Endodermal cell (in vitro differentiated cells): ENCODE measurements at places on chromosomes 16 and 17. TPM values are rescaled to one million over a fixed set of nuclear protein-coding genes. Genes with fewer than 3 reads are reported as not detected.

DNA sequence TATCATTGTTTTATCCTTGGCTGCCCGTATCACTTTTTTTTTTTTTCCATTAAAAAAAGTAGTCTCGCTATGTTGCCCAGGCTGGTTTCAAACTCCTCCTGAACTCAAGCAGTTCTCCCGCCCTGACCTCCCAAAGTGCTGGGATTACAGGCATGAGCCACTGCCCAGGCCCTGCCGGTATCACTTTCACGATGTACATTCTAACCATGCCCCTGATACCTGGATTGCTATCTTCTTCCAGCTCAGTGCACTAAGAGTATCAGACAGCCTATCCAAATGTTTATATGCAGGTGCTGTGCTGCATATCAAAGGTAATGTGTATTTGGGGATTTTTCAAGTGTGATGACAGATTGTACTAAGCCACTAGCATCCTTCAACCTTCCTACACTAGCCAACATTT, 14.2 kb downstream of the MOSMO start:
- H3K4me3 ChIP-seq = no peak overlapping the region
- no peak for DNase-seq
- no peak overlapping the region for H3K27ac ChIP-seq
- no peaks in the 10 kb centered on the region for H3K27me3 ChIP-seq
- H3K36me3 ChIP-seq = no peaks in the 10 kb centered on the region

- no peak overlapping the region for H3K4me3 ChIP-seq
- peak overlapping the region; percentile 55 for H3K27ac ChIP-seq
- no peak for DNase-seq
Measured at GRCh38 chr16:89345642-89346150, 128.2 kb downstream of the ZNF778 start.

Gene TLK2
- total RNA-seq = 74.9 to 89.2 TPM (median 86.3 TPM) in 3 replicates

- H3K27me3 ChIP-seq = no peaks in the 10 kb centered on the region
- H3K36me3 ChIP-seq = no peaks in the 10 kb centered on the region
- no peaks in the 10 kb centered on the region for H3K4me1 ChIP-seq
- H3K27ac ChIP-seq = no peak overlapping the region
- DNase-seq = no peak
Measured at GRCh38 chr16:60180609-60181008, 1446.5 kb upstream of the GOT2 start.
